ENCODE measurements at places on chromosomes 2 and 18. TPM values are rescaled to one million over a fixed set of nuclear protein-coding genes. Genes with fewer than 3 reads are reported as not detected.

SNED1 gene
- 226 TPM for total RNA-seq

BCL11A gene
- total RNA-seq = not detected

C2orf80 gene
- not detected for total RNA-seq

BBS5 gene
- 14.4 TPM for total RNA-seq

MOCOS gene
- 10.2 TPM for total RNA-seq

SNTG2 gene
- total RNA-seq = 9.0 TPM

CNRIP1 gene
- total RNA-seq = 38.2 TPM

DNA sequence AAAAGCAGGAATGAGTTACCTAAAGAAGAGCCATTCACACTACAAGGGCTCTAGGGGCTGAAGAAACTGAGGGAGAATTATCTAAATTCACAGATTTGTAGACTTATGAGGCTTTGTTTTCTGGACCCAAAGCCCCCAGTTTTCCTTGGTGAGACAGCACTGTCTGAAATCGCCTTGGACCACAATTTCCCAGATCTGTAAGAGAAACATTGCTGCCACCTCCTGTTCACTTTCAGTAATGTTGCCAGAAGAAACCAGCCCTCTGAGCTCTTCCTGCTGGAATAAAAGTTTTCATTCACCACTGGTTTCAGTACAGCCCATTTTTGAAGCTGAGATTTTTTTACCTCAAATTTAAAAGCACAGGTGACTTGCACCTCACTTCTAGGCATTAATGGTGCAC is 169.2 kb downstream of the CDH20 start:
- no peaks in the 10 kb centered on the region for H3K36me3 ChIP-seq
- no peak for DNase-seq
- no peak overlapping the region for H3K27ac ChIP-seq
- no peak overlapping the region for H3K4me3 ChIP-seq
- H3K27me3 ChIP-seq = no peaks in the 10 kb centered on the region
- H3K4me1 ChIP-seq = no peaks in the 10 kb centered on the region

GRCh38 chr18:57942493-57942892 is 101.5 kb upstream of the NEDD4L start:
- no peaks in the 10 kb centered on the region for H3K27me3 ChIP-seq
- H3K36me3 ChIP-seq = no peaks in the 10 kb centered on the region
- no peaks in the 10 kb centered on the region for H3K4me1 ChIP-seq
- DNase-seq = no peak
- H3K27ac ChIP-seq = no peak overlapping the region

GRCh38 chr2:232319067-232319802 is 59.3 kb upstream of the ALPP start:
- no peaks in the 10 kb centered on the region for H3K36me3 ChIP-seq
- no peak for DNase-seq
- H3K27ac ChIP-seq = no peak overlapping the region
- no peaks in the 10 kb centered on the region for H3K27me3 ChIP-seq

GRCh38 chr18:9123520-9123919 is 13.1 kb upstream of the ANKRD12 start:
- peaks cover 13% of the 10 kb centered on the region for H3K4me1 ChIP-seq
- no peak overlapping the region for H3K4me3 ChIP-seq

DNA sequence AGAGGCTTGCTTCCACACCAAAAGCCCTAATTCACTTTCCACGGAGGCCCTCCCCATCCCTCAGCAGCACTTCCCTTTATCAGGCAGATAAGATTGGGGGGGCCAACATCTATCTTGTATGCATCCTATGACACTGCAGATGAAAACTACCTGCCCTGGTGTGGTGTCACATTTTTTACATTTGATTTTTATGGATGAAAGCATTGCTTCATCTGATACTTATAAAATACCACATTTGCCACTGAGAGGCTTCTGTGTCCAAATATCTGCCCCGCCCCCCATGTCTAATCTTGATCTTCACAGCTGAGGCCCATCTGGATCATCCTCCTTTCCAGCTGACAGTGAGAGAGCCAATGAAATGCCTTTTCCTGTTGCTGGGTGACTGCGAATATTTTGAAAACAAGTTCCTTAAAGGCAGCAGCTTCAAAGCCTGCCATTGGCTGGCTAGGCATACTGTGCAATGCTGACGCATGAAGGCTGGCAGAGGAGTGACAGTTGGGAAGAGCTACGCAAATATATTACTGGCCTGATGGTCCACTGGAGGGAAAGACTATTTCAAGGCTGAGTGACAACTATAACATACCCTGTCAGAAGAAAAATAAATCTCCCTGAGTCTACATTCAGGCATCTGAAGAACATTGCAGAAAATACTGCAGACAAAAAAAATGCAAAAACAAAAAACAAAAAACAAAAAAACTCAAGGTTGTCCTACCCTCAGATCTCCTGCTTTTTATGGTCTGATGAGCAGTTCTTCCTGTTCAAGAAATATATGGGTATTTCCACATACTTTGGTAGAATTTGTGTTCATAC is 318.7 kb downstream of the PDE11A start:
- H3K27ac ChIP-seq = no peak overlapping the region
- H3K27me3 ChIP-seq = no peaks in the 10 kb centered on the region
- peak; percentile 16 for DNase-seq
- H3K4me3 ChIP-seq = no peak overlapping the region
- no peaks in the 10 kb centered on the region for H3K4me1 ChIP-seq
- no peaks in the 10 kb centered on the region for H3K36me3 ChIP-seq

- no peaks in the 10 kb centered on the region for H3K27me3 ChIP-seq
- H3K27ac ChIP-seq = no peak overlapping the region
- H3K4me1 ChIP-seq = no peaks in the 10 kb centered on the region
- H3K36me3 ChIP-seq = no peaks in the 10 kb centered on the region
- H3K4me3 ChIP-seq = no peak overlapping the region
These were observed 112.8 kb downstream of the UPP2 start for GRCh38 chr2:158214431-158214830.

All from tibial nerve (tissue), 4 donors.